Stimulated activated CD8-positive, alpha-beta memory T cell treated with anti-CD3 and anti-CD28 coated beads, Interleukin-15, amount 100 ng/mL, for 4 hours (primary cell): ENCODE measurements at places on chromosomes 1 and 21.

DNA sequence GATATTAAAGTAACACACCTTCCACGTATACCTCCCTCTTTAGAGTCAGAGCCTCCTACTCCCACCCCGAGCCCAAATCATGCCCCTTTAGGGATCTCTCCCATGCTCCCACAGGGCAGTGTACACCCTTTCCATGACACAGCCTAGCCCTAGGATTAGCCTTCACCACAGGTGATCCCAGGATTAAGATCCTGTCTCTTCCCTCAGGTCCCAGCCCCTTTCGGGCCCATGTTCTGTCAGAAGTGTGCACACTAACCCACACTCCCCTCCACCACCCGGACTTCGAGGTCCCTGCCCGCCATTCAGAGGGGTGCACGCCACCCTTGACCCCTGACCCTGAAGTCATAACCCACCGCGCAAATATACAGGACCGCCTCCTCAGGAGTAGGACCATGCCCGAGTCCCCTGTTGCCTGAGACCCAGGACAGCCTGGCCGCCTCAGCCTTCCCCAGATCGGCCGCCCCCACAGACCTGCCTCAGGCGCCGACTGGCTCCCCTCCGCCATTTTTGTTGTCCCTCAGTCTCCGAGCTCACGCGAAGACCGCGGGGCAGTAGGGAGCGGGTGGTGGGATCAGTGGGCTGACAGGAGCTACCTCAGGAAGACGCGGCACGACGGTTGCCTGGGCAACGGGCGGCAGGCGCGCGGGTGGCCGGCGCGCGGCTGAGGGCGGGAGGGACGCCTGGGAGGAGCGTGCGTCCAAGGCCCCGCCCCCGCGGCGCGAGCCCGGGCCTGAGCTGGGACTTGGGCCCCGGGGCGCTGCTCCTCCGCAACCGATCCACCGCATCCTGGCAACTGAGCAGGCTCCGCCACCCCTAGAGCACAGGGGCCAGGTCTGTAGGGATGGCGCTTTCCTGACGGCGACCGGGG, at the start of gene AGBL4:
AGBL4 (minus strand) TSS at position 663 of the 868 bp plus-strand sequence.
- DNase-seq = no peak

DNA sequence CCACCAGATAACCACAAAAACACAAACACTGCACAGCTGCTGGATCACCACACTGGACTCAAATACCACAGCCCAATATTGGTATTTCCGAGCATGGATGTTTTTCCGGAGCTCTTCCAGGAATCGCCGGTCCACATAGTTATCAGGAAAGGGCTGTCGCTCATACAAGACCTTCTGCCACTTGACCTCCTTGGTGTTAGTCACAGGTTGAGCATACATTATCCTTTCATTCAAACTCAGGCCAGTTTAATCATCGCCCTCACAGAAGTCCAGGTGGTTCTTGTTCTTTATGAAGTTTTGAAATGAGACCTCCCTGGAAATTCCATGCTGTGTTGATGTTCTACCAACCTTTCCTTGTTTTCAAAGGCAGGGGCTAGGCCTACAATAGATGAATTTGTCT, 1.5 kb downstream of the PIGC start:
- DNase-seq = no peak

DNA sequence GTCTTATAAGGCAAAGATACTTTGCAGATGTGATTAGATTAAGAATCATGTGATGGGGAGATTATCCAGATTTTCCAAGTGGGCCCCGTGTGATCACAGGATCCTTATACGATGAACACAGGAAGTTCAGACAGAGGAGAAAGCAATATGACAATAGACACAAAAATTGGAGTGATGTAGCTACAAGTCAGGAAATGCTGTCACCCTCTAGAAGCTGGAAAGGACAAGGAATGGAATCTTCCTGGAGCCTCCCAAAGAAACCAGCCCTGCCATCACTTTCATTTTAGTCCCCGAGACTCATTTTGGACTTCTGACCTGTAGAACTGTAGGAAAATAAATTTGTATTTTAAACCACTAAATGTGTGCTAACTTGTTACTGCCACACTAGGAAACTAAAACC, 61.9 kb upstream of the C1orf21 start:
- no peak for DNase-seq

DNA sequence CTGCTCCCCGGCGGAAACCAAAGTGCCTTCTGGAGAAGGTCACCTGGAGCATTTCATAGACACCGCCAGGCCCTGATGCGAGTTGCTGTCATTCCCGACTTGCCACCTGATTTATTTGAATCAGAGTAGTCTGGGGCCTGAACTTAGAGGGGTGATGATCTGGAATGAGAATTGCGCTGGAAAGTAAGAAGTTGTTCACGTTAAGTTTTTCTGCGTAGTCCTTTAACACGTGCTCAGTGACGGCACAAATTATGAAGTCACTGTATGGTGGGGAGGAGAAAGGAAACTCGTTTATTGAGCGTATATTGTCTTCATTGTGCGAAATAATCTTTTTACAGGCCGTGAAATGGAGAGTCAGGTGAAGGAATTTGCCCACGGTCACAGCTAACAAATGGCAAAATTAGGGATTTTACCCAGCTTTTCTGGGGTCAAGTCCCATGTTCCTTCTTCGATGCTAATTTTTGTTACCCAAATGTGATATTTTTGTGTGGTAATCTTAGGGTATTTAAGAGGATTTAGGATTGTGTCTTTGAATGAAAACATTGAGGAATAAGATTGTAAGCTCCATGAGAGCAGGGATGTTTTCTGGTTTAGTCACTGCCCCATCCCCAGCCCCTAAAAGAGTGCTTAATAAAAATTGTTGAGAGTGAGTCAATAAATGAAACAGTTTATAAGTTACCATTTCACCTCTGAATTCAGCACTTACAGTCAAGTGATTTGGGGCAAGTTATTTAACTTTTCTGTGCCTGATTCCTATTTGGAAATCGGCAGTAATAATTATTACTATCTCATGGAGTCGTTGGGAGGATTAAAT, 46.4 kb upstream of the NBL1 start:
- DNase-seq = no peak

- no peak for DNase-seq
Observed at GRCh38 chr21:36744190-36744559, 45.3 kb downstream of the SIM2 start.

DNA sequence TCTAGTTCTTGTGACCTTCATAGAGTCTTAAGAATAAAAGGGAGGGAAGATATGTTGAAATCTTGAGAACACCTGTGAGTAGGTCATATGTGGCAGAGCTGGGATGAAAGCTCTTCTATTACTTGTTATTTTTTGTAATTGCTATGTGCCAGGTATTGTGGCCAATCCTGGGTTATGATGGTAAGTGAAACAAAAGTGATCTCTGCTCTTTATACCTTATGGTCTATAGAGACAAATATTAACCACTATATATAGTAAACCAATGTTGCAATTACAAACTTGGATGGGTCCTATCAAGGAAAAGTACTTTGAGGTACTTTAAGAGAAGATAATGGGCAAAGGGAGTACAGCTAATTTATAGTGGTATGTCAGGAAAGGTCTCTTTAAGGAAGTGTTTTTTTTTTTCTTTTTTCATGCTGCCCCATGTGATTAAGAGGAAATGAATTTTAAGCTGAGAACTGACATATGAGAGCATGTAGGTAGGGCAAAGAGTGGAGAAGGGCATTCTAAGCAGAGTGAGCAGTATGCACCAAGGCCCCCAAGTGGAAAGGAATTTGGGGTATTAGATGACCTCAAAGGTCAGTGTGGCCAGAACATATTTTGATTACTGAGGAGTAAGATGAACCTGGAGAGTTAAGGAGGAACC, 43.3 kb downstream of the POU2F1 start:
- no peak for DNase-seq

DNA sequence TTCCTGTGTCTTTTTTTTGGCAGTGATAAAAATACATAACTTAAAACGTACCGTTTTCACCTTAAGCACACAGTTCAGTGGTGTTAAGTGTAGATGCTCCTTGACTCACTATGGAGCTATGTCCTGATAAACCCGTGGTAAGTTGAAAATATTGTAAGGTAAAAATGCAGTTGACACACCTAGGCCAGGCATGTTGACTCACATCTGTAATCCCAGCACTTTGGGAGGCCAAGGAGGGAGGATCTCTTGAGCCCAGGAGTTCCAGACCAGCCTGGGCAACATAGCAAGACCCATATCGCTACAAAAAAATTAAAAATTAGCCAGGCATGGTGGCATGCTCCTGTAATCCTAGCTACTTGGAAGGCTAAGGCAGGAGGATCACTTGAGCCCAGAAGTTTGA, 73.6 kb upstream of the COG2 start:
- no peak for DNase-seq

DNA sequence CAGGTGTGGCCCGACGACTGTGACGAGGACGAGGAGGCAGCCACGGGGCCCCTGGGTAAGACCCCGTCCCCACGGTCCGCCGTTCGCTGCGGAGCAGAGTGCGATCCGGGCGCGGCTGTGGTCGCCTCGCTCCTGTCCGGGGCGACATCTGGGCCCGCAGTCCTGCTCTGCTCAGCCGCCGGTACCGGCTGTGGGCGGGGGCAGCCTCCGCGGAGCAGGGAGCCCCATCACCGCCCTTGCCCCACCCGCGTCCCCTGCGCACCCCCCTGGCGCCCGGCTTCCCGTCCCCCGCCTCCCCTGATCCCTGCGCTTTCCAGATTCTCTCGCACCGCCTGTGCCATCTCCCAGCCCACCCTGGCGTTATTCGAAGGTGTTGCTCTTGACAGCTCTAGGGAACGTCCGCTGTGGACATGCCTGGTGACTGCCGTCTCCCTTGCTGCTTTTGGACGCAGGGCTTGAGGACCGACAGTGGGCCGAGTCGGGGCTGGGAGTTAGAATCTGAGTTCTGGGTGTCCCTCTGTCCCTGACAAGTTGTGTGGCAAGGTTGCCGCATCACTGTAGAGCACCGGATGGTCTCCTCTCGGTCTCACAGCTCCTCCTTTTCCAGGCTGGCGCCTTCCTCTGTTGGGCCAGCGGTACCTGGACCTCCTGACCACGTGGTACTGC, 596 bp downstream of the TOR3A start:
- DNase-seq = peak; percentile 5

DNA sequence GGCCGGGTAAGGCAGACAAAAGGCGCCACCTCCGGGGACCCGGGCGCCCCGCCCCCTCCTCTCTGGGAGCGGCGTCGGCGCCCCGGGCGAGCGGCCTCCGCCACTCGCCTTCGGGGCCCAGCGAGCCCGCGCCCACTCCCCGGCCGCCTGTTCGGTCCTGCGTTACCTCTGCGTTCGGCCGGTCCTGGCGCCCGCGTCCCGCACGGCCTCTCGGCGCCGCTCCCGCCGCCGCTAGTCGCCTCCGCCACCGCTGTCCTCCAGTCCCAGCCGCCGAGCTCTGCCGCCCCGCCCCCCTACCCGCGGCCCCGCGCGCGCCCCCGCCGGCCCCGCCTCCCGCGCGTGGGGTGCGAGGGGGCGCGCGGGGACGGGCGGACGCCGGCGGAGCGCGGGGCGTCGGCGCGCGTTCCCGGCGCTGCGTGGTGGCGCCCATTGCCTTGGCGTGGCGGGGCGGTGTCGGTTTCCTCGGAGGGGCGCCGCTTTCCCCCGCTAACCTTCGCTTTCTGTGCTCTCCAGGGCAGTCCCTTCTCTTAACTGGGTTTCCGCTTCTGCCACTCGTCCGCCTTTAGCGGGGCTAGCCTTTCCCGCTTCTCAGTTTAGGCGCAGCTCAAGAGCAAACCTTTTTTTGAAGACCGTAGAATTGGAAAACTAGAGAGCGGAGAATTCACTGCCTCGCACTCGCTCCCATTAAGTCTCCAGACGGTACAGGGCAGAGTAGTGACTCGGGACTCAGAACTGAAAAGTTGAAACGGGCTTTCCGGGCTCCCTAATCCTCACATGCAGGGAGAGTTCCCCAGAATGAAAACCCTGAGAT, at the start of gene HP1BP3:
HP1BP3 (minus strand) TSS at position 279 of the 811 bp plus-strand sequence. CDS start 6,867 bp downstream, outside the sequence.
- peak; percentile 75 for DNase-seq

DNA sequence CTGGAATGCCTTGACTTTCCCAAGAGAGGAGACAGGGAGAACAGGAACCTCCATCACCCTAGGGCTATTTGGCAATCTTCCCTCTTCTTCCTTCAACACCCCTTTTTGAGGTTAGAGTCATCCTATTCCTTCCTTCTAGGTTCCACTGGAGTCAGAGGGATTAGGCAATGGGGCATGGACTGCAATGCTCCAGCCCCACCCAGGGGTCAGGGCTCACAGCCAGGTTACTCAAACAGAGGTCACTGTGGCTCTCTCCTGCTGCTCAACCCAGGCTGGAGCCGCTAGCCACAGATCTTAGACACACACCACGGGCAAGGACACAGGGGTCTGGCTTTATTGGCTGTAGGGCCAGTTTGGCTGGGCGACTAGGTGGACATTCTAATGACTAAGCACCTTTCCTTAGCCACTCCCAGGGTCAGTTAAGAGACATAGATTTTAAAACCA, 145.5 kb upstream of the NRIP1 start:
- DNase-seq = no peak

DNA sequence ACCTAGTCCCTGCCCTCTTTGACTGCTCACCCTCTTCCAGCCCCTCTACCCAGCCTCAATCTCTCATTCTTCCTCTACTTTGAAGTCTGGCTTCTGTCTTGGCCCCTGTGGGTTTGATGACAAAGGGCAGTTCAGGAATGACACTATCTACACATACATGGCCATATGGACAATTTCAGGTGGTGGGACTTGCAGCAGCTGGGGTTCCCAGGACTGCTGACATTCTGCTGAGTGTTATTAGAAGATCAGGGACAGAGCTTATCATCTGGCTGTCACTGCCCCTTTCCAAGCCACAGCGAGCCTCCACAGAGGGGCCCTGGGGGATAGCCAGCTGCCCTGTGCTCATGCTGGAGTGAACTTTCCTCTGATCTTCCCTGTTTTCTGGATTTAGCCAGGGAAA, 97.4 kb upstream of the IPO9 start:
- no peak for DNase-seq

GRCh38 chr1:227768125-227768439, 32.8 kb downstream of the SNAP47 start:
- no peak for DNase-seq

DNA sequence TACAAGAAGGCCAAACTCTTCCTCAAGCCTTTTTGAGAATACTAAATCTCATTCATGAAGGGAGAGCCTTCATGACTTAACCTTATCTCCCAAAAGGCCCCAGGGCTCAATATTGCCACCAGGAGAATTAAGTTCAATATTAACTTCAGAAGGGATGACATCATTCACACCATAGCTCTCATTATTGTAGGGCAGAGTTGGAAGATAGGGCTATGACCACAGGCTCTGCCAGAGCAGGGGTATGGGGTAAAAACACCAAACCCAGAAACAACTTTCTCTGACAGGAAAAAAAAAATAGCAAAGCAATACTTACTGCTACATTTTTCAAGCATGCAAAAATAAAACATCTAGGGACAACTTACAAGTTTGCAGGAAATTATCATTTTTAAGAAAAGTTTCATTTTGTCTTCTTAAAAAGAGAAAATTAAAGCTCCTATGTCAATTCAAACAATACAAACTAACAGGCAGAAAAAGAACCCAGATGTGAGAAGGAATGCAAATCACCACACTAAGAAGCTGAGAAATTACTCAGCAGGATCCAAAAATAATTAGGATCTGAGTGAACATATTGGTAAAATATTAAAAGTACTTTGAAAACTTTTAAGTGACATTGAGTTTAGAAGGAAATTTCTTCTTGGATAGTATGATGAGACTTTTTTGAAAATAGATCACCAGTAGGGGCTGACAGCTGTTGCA, 1156.5 kb downstream of the NCAM2 start:
- DNase-seq = no peak

GRCh38 chr1:241265428-241265827, 91.6 kb downstream of the RGS7 start:
- DNase-seq = no peak
